Right lung (tissue), 10 donors: ENCODE measurements at places on chromosomes 5 and 9. TPM values are rescaled to one million over a fixed set of nuclear protein-coding genes. Genes with fewer than 3 reads are reported as not detected.

PCDHB12 gene
- polyA plus RNA-seq: 6.6 TPM

SNCAIP gene
- 16.5 TPM for polyA plus RNA-seq

MZB1 gene
- 0.44 TPM for polyA plus RNA-seq

GRCh38 chr5:134026521-134027287 lies 21.9 kb upstream of the VDAC1 start:
- DNase-seq: no peak

DNA sequence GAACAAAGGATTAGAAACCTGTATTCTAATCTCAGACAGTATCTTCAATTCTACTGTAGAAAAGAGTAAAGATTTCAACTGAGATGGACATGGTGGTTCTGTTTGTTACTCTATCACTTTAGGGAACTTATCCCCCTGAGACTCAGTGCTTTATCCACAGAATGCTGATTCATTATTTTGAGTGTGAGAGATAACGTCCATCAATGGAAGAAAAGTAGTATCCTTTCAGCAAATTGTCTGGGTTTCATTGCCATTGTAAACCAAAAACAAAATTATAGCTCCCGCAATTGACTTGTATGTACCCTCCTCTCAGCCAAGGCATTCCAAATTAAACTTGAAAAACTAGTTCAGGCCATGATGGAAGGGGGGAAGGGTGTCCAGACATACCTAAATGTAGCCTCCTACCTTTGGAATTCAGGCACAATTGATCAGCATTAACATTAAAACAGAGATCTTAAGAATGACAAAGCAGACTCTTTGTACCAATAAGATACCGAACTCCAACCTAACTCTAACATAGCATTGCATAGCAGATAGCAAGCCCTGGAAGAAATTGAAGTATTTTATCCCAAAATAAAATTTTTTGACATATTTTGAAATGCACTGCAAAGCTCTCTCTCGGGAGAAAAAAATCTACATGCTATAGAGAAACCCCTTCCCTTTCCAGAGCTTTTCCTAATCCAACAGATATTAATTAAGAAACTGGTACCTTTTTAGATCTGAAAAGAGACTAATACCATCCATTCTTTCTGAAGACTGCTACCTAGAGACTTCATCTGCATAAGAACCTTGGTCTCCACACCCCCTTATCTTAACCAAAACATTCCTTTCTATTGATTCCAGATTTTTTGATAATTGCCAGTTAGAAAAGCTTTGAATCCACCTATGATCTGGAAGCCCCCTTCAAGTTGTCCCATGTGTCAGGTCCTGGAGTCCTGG lies 1055.7 kb downstream of the PTPRD start:
- DNase-seq: no peak

GRCh38 chr5:38660194-38660668 lies 103.8 kb upstream of the LIFR start:
- no peak for DNase-seq

DNA sequence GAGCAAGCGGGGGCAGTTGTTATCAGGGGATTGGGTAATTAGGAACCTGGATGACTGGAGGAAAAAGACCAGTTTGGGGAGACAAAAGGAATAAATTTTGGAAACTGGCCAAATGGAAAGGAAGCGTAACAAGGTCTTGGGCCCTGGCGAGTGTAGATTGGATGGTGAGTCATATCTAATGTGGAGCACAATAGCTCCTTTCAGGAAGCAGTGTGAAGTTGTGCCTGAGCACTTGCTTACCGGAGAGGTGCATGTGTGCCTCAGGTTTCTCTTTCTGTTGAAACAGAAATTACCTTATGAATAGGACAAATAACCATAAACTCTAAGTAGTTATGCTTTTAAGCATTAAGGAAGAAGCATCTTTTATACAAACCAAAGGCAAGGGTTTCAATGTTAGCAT lies 176.4 kb downstream of the KIF4B start:
- DNase-seq: no peak

DNA sequence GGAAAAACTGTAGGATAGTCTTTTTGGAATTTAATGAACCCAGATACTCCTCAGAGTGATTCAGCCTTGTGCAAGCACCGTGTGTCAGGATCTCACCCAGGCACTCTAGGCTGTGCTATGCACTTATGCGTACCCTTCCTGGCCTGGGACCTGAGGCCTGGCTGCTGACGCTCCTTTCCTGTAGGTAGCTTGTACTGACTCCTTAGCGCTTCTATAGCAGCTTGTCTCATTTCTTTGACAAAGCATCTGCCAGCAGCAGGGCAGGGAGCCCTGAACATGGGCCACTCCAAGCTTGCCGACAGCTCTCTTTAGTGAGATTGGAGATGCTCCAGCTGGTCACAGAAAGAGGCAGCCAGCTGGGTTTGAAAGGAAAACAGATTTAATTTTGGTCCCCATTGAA lies 147.3 kb downstream of the SGCD start:
- peak; percentile 89 for DNase-seq

GRCh38 chr9:89854715-89855475 lies 250.1 kb downstream of the GADD45G start:
- DNase-seq: no peak
